ENCODE measurements at places on chromosomes 1 and 21. TPM values are rescaled to one million over a fixed set of nuclear protein-coding genes. Genes with fewer than 3 reads are reported as not detected.

CBS gene
- 32.1 TPM for total RNA-seq

CASQ1 gene
- 0.57 TPM for total RNA-seq

FAM167B gene
- 19.6 TPM for total RNA-seq

DIP2A gene
- total RNA-seq, result 36.5 TPM

HNRNPCL2 gene
- total RNA-seq, result not detected

DYNLT4 gene
- total RNA-seq, result 1.2 TPM

Measured in kidney (tissue), 22 donors.